ENCODE measurements at places on chromosomes 3 and 15.

DNA sequence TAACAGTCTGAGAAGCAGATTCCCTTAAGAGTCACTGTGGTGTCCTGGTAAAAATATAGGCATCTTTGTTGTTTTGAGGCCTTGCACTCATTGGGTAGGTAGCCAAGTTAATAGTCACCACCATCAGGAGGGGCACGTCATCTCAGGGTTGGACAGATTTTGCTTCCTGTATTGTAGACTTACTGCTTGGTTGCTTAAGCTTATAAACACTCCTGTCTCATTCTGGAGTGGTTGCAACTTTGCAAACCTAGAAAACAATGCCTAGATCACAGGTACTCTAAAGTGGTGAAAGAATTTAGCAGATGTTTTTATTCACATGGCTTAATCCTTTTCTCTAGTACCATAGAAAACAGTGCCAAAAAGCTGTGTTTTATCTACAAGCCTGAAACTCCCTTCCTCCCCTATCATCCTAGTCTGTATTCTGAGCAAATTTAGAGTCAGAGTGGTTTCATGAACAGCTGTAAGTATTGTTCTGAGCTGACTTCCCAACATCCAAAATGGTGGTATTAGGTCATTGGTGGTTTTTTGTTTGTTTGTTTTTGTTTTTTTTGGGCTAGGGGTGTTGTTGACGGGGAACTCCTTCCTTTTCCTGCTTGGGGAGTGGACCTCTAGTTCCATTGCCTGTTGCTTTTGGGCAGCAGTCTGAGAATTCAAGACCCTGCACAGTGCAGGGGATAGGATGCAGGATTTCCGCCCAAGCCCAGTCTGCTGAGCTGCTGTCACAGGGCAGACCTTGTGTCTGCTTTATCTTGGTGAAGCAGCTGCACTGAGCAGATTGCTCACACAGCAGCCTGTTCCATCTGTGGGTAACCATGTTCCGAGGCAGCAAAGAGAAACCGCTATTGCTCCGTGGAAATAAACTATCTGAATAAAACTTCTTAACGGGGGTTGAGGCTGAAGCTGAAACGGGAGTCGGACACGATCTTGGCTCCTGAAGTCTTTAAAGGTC, 202.0 kb downstream of the AKAP13 start:
- peak; percentile 76 for DNase-seq

DNA sequence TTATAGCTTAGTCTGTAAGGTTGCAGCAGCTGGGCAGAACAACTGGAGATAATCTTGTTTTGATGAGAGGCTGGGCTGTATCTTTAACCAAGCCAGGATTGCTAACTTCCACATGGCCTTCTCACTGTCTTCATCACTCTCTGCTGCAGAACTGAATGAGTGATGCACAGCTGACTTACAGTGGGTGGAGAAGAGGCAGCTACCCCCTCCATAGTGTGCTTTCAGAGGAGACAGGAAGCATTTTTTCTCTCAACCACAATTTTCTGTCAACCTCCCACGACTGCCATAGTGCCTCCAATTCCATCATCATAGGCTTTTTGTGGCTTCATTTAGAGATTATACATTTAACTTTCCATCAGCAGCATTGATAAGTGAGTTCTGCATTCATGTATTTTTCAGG, 168.2 kb downstream of the CLSTN2 start:
- no peak for DNase-seq

DNA sequence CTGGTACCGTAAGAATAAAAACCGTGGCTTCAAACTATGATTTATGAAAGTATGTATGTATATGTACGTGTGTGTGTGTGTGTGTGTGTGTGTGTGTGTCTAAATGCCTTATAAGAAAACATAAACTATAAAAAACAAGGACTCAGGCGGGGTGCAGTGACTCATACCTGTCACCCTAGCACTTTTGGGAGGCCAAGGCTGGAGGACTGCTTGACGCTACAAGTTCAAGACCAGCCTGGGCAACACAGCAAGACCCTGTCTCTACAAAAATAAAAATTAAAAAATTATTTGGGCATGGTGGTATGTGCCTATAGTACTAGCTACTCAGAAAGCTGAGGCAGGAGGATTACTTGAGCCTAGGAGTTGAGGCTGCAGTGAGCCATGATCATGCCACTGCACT, 29.1 kb downstream of the CCPG1 start:
- no peak for DNase-seq

DNA sequence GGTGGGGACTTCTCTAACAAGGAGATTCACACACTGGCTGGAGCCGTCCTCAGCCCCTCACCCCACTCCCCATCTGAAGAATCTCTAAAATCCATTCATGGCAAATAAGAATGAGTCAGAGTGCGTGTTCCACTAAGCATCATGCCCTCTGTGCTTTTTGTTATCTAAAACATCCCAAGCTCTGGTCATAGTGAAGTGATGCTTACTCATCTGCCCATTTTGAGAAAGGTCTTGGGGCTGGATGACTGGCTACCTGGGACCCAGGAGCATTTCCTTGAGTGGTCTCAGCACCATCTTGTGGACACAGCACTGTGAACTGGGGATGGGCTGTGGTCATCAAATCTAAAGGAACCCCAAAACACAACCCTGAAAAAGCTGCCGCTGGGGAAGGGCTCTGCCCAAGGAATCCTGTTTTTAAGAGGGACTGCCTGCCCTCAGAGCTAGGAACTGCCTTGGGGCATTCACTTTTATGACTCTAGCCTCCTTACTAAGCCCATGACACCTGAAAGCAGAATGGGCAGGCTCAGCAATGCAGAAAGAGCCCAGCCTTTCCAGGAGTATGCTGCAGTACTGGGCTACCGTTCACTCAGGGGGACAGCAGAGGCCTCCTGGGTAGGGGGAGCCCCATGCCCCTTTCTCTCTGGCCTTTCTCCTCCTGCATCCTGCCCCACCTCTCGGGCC, 53.5 kb downstream of the ZBTB38 start:
- DNase-seq, result no peak

Data from NCI-H1694 (cell line).